ENCODE measurements at places on chromosomes 2 and 18.

- H3K27me3 ChIP-seq: no peaks in the 10 kb centered on the region
- H3K4me3 ChIP-seq: no peak overlapping the region
- no peak overlapping the region for H3K27ac ChIP-seq
- DNase-seq: no peak
- no peaks in the 10 kb centered on the region for H3K4me1 ChIP-seq
These were observed 61.3 kb downstream of the SMAD4 start for GRCh38 chr18:51091270-51091669.

- no peaks in the 10 kb centered on the region for H3K36me3 ChIP-seq
- H3K27me3 ChIP-seq: no peaks in the 10 kb centered on the region
- no peak overlapping the region for H3K4me3 ChIP-seq
- no peak overlapping the region for H3K27ac ChIP-seq
These were observed 141.9 kb downstream of the LCLAT1 start for GRCh38 chr2:30588994-30589393.

DNA sequence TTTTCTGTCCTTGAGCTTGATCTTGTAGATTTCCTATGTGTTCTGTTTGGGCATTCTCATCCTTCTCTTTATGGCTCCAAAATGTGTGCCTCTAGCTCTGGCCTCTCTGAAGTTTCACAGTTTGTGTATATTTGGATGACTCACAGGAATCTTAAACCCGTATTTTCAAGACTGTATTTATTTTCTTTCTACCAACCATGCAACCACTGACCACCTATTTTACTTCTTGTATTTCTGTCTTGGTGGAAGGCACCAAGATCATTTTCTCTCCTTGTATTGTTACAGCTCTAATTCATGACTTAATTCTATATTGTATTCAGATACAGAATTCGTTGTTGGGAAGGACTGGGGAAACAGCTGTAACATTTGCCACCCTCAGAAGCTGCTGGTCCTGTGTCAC lies 39.5 kb downstream of the ACSL3 start:
- no peak overlapping the region for H3K27ac ChIP-seq
- peaks cover 7% of the 10 kb centered on the region for H3K4me1 ChIP-seq
- no peaks in the 10 kb centered on the region for H3K27me3 ChIP-seq
- H3K4me3 ChIP-seq: no peak overlapping the region
- H3K36me3 ChIP-seq: peaks cover 4% of the 10 kb centered on the region
- DNase-seq: no peak

GRCh38 chr2:242038928-242039341 lies 169.4 kb downstream of the RTP5 start:
- H3K27me3 ChIP-seq: no peaks in the 10 kb centered on the region
- no peak overlapping the region for H3K4me3 ChIP-seq
- H3K36me3 ChIP-seq: no peaks in the 10 kb centered on the region

- no peak overlapping the region for H3K27ac ChIP-seq
- no peak for DNase-seq
- peaks cover 3% of the 10 kb centered on the region for H3K4me1 ChIP-seq
- no peaks in the 10 kb centered on the region for H3K27me3 ChIP-seq
- no peak overlapping the region for H3K4me3 ChIP-seq
These were observed 97.4 kb upstream of the FHL2 start for GRCh38 chr2:105496271-105496670.

GRCh38 chr2:122105171-122105876 lies 349.9 kb downstream of the TSN start:
- no peaks in the 10 kb centered on the region for H3K27me3 ChIP-seq
- DNase-seq: no peak

- H3K27ac ChIP-seq: no peak overlapping the region
- no peaks in the 10 kb centered on the region for H3K27me3 ChIP-seq
- DNase-seq: no peak
- no peak overlapping the region for H3K4me3 ChIP-seq
- H3K36me3 ChIP-seq: no peaks in the 10 kb centered on the region
These were observed 88.6 kb downstream of the ACVR1C start for GRCh38 chr2:157540102-157540501.

DNA sequence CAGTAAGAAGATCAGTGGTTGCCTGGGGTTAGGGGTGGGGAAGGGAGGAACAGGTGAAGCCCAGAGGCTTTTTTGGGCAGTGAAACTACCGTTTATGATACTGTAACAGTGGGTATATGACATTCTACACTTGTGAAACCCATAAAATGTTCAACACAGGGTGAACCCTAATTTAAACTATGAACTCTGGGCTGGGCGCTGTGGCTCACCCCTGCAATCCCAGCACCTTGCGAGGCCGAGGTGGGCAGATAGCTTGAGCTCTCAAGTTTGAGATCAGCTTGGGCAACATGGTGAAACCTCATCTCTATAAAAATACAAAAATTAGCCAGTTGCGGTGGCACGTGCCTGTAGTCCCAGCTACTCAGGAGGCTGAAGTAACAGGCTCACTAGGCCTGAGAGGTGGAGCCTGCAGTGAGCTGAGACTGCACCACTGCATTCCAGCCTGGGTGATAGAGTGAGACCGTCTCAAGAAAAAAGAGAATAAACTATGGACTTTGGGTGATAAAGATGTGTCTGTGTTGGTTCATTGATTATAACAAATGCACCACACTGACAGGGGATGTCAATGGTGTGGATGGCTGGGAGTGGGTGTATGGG lies 17.6 kb upstream of the USP14 start:
- H3K4me3 ChIP-seq: no peak overlapping the region
- H3K27me3 ChIP-seq: no peaks in the 10 kb centered on the region
- no peaks in the 10 kb centered on the region for H3K4me1 ChIP-seq
- no peaks in the 10 kb centered on the region for H3K36me3 ChIP-seq
